NCI-H524 treated with DMSO at 0.1 percent for 48 hours (cell line): ENCODE measurements at places on chromosomes 12 and 14.
A peak's percentile ranks its signal among the peaks of the same experiment; 100 is the strongest.

GRCh38 chr12:113292091-113292490 is 42.8 kb downstream of the SLC8B1 start:
- no peak for DNase-seq

- no peak for DNase-seq
These were observed 13.0 kb upstream of the OR6J1 start for GRCh38 chr14:22656945-22657731.

DNA sequence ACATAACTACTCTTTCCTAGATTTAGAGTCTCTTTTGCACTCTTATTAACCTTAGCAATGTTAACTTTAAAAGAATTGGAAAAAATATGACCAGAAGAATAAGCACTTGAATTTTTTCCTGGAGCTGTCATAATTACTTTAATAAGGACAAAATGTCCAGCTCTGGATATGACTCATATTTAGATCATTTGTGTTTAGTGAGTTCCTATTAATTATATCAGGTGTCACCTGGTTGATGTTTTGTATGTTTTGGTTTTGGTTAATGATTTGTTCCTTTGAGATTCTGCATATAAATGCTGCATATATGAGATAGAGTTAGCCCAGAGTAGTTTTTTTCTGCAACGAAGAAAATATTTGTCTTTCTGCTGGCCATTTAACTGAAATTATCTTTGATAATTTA is 5.1 kb downstream of the CLECL1 start:
- DNase-seq: no peak

GRCh38 chr12:124160097-124160756 is 134.7 kb upstream of the RFLNA start:
- no peak for DNase-seq

GRCh38 chr12:105223352-105223845 is 12.6 kb downstream of the APPL2 start:
- no peak for DNase-seq

- DNase-seq: no peak
These were observed 44.6 kb downstream of the SRGAP1 start for GRCh38 chr12:63888908-63889635.

GRCh38 chr12:5460817-5461216 is 28.9 kb downstream of the NTF3 start:
- DNase-seq: no peak

DNA sequence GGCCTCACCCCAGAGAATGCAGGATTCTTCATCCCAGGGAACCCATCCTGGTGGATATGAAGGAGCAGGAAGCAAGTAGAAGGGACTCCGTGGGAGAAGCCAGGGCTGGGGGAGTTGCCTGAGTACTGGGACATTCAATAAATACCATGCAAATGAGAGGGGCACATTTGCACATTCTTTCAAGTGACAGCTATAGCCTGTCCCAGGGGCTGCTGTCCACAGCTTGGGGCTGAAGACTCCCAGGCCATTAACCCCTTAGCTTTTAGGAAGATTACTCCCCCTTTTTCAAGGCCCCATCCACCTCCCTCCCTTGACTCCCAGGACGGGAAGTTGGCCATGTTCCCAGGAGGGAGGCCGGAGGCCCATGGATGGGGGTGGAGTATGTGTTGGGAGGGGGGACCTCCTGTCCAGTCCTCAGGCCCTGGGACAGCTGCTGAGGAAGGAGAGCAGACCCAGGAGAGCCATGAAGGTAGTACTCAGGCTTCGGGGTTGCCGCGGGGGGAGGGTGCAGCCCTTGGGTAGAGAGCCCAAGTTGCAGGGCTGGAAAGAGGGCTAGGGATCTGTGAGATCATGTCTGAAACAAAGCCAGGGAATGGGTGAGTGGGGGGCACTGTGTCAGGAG is 974 bp upstream of the TNS2 start:
- no peak for DNase-seq

GRCh38 chr14:58787592-58787991 is 149.8 kb downstream of the DACT1 start:
- no peak for DNase-seq

GRCh38 chr14:100383727-100384158 is 60.6 kb downstream of the SLC25A47 start:
- DNase-seq: peak; percentile 9

GRCh38 chr14:26528415-26529182 is 69.2 kb downstream of the NOVA1 start:
- DNase-seq: no peak

DNA sequence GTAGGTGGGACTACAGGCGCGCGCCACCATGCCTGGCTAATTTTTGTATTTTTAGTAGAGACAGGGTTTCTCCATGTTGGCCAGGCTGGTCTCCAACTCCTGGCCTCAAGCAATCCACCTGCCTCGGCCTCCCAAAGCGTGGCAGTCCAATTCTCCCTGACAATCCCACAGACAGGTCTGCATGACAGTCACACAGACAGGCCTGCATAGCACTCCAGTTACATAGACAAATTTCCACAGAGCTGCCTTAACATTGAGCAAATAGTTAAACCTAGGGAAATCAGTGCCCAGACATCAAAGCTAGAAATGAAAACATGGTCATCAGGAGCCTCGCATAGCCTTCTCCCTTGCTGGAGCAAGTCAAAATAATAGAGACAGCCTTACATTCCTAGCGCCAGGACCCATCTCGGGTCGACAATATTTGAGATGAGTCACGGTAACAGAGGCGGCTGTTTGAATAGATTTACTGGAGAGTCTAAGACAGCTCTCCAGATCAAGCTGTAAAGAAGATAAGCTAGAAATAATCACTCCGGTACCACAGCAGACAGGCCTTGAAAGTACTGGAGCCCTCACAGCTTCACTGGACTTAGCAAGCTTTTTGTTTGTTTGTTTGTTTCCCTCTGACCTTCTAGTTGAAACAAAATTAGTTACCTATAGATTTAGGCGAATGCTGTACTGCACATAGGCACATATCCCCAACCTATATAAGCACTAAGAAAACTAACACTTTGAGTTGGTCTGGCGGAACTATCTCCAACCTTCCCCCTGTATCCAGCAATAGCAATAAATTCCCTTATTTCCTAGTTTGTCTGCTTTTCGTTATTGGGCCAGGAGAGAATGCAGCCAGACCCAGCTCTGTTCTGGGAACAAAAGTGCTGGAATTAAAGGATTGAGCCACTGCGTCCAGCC is 23.8 kb upstream of the PYROXD1 start:
- no peak for DNase-seq

DNA sequence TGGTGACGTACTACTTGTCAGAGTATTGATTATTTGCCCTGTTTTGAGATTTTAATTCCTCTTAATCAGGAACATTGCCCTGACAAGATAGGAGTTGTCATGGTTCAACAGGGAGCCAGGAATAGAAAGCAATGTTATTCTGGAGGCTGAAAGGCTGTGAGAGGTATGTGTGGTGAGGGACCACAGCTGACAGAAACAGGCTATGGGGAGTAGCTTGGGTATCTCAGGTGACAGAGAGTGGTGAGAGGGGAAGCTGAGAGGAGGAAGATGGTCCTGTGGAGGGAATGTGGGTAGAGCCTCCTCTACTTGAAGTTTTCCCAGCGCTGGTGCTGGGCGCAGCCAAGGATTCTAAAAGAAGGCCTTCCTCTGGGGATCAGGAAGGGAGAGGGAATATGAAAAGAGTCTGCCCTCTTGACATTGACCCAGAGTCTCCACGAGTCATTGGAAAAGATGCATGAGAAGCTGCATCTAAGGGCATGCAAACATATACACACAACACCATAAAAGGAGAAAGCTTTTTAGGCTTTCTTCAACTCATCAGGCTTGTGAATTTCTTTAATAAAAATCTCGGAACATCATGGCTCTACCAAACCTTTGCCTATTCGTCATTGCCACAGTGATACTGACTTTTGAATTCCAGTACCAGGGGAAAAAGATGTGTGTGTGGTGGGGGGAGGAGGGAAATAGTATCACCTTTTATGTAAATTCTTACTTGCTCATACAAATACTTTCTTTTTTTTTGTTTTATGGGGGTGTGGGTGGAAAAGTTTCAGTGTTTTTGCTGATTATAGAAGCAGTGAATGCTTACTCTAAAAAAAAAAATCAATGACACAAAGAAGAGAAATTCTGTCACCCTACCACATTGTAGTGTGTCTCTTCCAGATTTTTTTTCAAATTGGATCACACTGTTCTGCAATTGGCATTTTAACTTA is 39.9 kb upstream of the DHRS7 start:
- DNase-seq: no peak
